ENCODE measurements at places on chromosomes 3 and 15. TPM values are rescaled to one million over a fixed set of nuclear protein-coding genes. Genes with fewer than 3 reads are reported as not detected.

The GOLGA6A gene
- total RNA-seq: 0.12 TPM

The KAT2B gene
- total RNA-seq: 5.9 TPM

The EIF4G1 gene
- 264 TPM for total RNA-seq

The GCNT3 gene
- 123 TPM for total RNA-seq

The DUOXA1 gene
- 0.08 TPM for total RNA-seq

The DNASE1L3 gene
- not detected for total RNA-seq

The TMEM45A gene
- 2.2 TPM for total RNA-seq

The RTP1 gene
- total RNA-seq: not detected

The DAPK2 gene
- total RNA-seq: 4.7 TPM

The VIPR1 gene
- total RNA-seq: 1.7 TPM

The PRSS50 gene
- not detected for total RNA-seq

The CCR3 gene
- total RNA-seq: not detected

The CD276 gene
- 76.1 TPM for total RNA-seq

Measured in A549 treated with Hydrocortisone at 1 μM for 4 hours (cell line).